ENCODE measurements at places on chromosomes 12 and 14.

DNA sequence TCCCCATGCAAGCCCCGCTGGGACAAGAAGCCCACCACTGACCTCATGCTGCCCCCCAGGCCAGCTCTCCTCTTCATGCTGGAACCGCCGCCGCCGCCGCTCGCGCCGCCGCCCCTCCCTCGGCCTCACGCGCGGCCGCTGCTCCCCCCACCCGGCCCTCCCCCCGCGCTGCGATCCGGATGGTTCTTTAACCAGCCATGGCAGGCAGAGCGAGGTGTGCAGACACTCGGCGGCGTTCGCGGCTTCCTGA lies at the start of gene DCAF5:
TSS of gene DCAF5 (minus strand) at position 218 of the 250 bp plus-strand sequence. CDS start at position 77, 141 bp downstream.
- peak; percentile 92 for DNase-seq

- no peak for DNase-seq
These were observed 410.7 kb downstream of the TMEM117 start for GRCh38 chr12:44246482-44247105.

GRCh38 chr12:112546996-112547395 lies 128.2 kb downstream of the PTPN11 start:
- no peak for DNase-seq

DNA sequence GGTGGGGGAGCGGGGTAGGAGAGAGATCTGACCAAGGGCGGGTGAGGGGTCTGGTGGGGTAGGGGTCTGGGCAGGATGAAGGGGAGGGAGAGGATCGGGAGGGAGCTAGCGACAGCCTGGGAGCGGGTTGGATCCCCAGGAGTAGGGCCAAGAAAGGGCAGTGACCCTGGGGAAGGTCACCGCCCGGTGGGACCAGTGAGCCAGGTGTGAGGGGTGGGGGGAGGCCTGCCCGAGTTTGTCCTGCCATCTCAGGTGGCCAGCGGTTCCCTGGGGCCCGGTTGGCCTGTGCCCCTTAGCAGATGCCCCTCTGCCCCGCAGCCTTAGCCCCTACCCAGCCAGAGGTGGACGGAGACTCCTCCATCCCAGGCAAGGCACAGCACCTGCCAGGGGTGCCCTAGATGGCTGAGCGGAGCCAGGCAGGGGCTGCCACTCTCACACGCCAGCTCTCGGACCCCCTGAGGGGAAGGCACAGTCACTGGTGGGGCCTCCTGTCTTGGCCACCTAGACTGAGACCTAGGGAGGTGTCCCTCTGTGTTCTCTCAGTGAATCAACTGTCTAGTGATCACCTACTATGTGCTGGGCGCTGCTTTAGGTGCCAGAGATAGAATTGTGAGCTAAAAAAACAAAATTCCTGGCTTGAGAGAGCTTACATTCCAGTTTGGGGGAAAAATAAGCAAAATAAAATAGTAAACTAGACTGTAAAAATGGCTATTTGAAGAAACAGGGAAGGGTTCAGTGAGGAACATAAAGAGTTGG lies 629 bp upstream of the TTC7B start:
- DNase-seq, result peak; percentile 50

DNA sequence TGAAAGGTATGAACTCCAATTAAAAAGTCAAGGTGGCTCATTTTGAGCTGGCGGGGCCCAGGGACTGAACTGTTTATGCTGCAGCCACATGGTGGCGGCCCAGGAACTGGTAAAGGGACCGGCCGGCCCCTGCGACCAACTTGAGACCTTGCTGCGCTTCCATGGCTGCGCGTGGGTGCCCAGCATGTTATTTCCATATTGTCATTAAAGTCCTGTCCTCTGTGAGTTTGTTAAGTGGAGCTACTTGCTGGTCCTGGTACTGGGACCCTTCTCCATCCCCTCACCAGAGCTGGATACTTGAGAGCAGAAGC lies 62.3 kb downstream of the BEGAIN start:
- DNase-seq, result peak; percentile 54

GRCh38 chr14:50312734-50313054 lies 570 bp downstream of the DMAC2L start:
- no peak for DNase-seq

DNA sequence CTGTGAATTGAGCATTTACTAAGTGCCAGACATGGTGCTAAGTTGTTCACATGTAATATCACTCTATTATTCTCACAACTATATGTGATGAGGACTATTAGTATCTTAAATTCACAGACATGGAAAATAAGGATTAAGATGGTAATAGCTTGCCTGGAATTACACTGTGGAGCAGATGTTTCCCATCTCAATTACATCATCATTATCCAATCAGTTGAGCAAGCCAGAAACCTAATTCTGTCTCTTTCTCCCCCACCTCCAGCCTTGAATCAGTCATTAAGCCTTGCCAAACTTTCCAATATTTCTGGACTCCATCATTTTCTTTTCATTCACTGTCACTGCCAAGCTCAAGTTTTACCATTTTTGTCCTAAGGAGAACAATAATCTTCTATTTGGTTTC lies 287.8 kb upstream of the KITLG start:
- DNase-seq, result no peak

DNA sequence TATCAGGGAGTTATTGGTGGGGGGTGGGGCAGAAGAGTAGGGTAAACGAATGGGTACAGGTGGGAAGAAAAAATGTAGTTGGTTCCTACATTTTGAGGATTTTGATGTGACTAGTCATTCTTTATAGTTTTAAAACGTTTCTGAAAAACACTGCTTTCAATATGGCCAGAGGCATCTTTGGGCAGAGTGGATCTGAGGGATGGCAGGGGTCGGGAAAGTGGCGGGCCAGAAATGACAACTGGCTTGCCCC lies 527 bp upstream of the ATP23 start:
- no peak for DNase-seq

GRCh38 chr14:49702725-49703124 lies 9.8 kb downstream of the KLHDC1 start:
- DNase-seq, result no peak

- DNase-seq, result no peak
These were observed 5.2 kb upstream of the ZNF385A start for GRCh38 chr12:54389607-54390175.

GRCh38 chr14:104735830-104736642 lies 12.0 kb downstream of the ADSS1 start:
- peak; percentile 62 for DNase-seq

- DNase-seq, result peak; percentile 96
These were observed 1.4 kb upstream of the FOS start for GRCh38 chr14:75277008-75277814.

Data from ovary (tissue), 10 donors.